ENCODE measurements at places on chromosomes 1 and 21.

DNA sequence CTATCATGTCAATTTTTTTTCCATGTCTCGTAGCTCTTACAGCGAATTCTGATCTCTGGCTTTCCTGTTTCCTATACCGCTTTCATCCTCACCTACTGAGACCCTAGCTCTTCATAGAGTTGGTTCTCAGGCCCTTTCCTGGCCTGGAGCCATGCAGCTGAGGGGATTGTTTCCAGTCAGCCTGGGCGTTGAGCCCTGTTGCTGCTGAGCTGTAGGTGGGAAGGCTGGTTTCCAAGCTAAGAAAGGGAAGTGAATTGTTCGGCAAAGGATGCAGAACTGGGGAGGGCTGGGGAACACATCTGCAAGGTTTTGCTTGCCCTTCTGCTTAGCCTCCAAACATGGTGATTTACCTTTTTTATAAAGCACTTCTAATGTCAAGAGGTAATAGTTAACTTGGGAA is 41.5 kb downstream of the SPATA46 start:
- no peak for DNase-seq

- DNase-seq = no peak
Observed at GRCh38 chr1:7586031-7586941, 184.8 kb upstream of the VAMP3 start.

DNA sequence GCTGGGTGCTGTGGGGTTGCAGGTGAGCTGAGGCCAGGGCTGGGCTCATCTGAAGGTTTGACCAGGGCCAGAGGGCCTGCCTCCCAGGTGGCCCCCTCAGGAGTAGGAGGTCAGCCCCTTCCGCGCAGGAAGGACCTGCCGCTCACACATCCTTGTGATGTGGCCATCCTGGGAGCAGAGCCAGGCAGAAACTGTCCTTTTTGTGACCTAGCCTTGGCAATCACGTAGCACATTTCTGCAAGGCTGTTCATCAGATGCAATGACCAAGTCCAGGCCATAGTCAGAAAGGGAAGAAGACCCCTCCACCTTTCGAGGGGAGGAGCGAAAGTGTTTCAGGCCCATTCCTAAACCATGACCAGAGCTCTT is 55.5 kb upstream of the TRAPPC10 start:
- DNase-seq = peak; percentile 72

DNA sequence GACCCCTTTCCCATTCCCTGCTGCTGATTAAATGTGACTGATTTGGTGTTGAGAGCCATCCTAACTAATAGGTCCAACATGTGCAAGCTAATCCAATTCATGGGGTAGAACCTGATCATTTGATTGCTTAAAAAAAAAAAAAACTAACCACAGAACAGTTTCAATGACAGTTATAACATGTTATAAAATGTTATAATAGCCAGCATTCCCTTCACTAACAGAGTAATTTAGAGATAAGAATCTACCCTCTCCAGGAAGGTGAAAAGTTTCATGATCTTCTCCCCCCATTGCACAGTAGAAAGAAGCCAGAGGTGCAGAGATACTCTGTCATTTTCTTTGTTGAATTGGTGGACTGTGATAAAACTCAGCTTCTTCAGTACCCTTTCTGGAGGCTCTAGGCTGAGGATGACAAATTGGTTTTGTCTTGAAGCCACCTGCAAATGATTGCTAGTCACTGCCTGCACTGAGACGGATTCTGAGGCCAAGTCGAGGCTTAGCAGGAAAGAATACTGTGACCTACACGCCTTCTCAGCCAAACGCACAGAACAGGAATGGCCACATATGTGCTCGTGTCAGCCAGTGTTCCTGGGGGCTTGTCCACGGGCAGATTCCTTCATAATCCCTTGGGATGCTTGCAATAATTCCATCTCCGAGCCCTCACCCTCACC is 215.7 kb upstream of the IRF2BP2 start:
- DNase-seq = no peak

GRCh38 chr21:34157521-34157920 is 84.1 kb downstream of the MRPS6 start:
- DNase-seq = no peak

GRCh38 chr1:63643517-63643916 is 50.3 kb downstream of the PGM1 start:
- no peak for DNase-seq

DNA sequence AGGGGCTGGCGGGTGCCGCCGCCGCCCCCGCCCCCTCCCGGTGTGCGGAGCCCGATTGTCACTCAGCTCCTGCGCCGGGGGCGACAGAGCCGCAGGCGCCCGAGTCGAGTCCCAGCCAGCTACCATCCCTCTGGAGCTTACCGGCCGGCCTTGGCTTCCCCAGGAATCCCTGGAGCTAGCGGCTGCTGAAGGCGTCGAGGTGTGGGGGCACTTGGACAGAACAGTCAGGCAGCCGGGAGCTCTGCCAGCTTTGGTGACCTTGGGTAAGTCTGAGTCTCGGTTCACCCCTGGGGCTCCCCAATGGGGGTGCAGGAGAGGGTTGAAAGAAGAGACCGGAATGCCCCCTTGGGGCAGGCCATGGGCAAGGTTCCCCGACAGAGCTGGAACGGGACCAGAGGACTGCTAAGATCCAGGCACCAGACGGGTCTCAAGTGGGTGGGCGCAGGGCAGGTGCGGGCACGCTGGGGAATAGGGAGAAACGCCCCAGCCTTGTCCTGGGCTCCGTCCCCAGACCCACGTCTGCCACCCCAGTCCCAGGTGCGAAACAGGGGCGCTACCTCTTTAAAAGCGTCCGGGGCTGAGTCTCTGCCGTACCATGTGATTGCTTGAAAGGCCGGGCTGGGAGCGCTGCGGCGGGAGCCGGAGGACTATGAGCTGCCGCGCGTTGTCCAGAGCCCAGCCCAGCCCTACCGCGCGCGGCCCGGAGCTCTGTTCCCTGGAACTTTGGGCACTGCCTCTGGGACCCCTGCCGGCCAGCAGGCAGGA is at the start of gene ADORA1:
TSS of gene ADORA1 (plus strand) at position 61 of the 765 bp plus-strand sequence. CDS start 1,116 bp downstream, outside the sequence.
- no peak for DNase-seq

All from dermis microvascular lymphatic vessel endothelial cell (primary cell).